Frontal cortex (tissue), 4 donors: ENCODE measurements at places on chromosomes 7 and 10. TPM values are rescaled to one million over a fixed set of nuclear protein-coding genes. Genes with fewer than 3 reads are reported as not detected.

The NME8 gene
- total RNA-seq = not detected

The MYH16 gene
- not detected for total RNA-seq

The C10orf105 gene
- not detected for total RNA-seq

The INSYN2A gene
- total RNA-seq = 15.9 TPM

The RASSF4 gene
- 8.6 TPM for total RNA-seq

The COL26A1 gene
- total RNA-seq = 14.3 TPM

The WNT2 gene
- 0.41 TPM for total RNA-seq

The CHCHD2 gene
- 196 TPM for total RNA-seq
